ENCODE measurements at places on chromosomes 7 and 10. TPM values are rescaled to one million over a fixed set of nuclear protein-coding genes. Genes with fewer than 3 reads are reported as not detected.

Gene MCU
- total RNA-seq: 24.2 TPM

Gene ZNF273
- total RNA-seq: 9.7 TPM

Gene FRAT1
- 18.0 TPM for total RNA-seq

Gene PLXNA4
- total RNA-seq: 0.41 TPM

Gene GIMAP2
- total RNA-seq: 6.6 TPM

Gene CYP2C9
- total RNA-seq: not detected

Gene VPS41
- 39.7 TPM for total RNA-seq

Gene NFKB2
- total RNA-seq: 22.5 TPM

Gene ANKRD2
- not detected for total RNA-seq

Gene SOSTDC1
- total RNA-seq: 2.3 TPM

Gene MSS51
- 2.4 TPM for total RNA-seq

Gene TRIP6
- total RNA-seq: 65.9 TPM

Gene MMP21
- total RNA-seq: not detected

Gene MSMB
- total RNA-seq: 1,381 TPM

Gene C10orf53
- not detected for total RNA-seq

Gene FEZF1
- total RNA-seq: 2.6 TPM

Gene PTPRN2
- 26.1 TPM for total RNA-seq

Gene GNAT3
- not detected for total RNA-seq

Gene NPC1L1
- 0.11 TPM for total RNA-seq

Gene NCF1
- total RNA-seq: 2.0 TPM

Gene NACAD
- 10.3 TPM for total RNA-seq

Gene OR2A5
- not detected for total RNA-seq

Gene PRSS2
- not detected for total RNA-seq

Gene PALD1
- 6.6 TPM for total RNA-seq

Gene BMPR1A
- total RNA-seq: 53.9 TPM

Gene TNKS2
- total RNA-seq: 43.2 TPM

Gene HDAC9
- 31.9 TPM for total RNA-seq

Gene UBE3C
- 72.0 TPM for total RNA-seq

Gene ALKBH4
- total RNA-seq: 27.0 TPM

Gene NANOS1
- total RNA-seq: 5.9 TPM

Gene SPDYE1
- not detected for total RNA-seq

Gene CALY
- not detected for total RNA-seq

Gene ZPBP
- total RNA-seq: not detected

Gene CLDN4
- total RNA-seq: 162 TPM

Gene ENTPD1
- total RNA-seq: 7.0 TPM

Gene SAMD9
- total RNA-seq: 4.2 TPM

Gene GJD4
- total RNA-seq: 1.1 TPM

Gene CYP3A4
- not detected for total RNA-seq

Gene CHST15
- total RNA-seq: 13.9 TPM

Gene NUTM2A
- total RNA-seq: 9.5 TPM

Gene KLLN
- total RNA-seq: 0.55 TPM

Gene CFTR
- total RNA-seq: 5.6 TPM

Gene TRPV5
- total RNA-seq: not detected

Gene SPDYE2
- total RNA-seq: 1.8 TPM

Measured in prostate gland (tissue), 2 donors.